Hematopoietic multipotent progenitor cell (in vitro differentiated cells): ENCODE measurements at places on chromosomes 7 and 10. TPM values are rescaled to one million over a fixed set of nuclear protein-coding genes. Genes with fewer than 3 reads are reported as not detected.
A peak's percentile ranks its signal among the peaks of the same experiment; 100 is the strongest.

GRCh38 chr10:77608281-77608680 lies 29.3 kb downstream of the KCNMA1 start:
- DNase-seq, result no peak

- DNase-seq, result no peak
Observed at GRCh38 chr10:98294270-98294627, 26.3 kb upstream of the LOXL4 start.

GRCh38 chr10:29132551-29133111 lies 156.2 kb upstream of the LYZL1 start:
- DNase-seq, result no peak

- DNase-seq, result no peak
Observed at GRCh38 chr10:62108759-62109586, 159.7 kb downstream of the RTKN2 start.

The CTNNA3 gene
- under 0.01 TPM for total RNA-seq

GRCh38 chr10:79593377-79593776 lies 17.4 kb upstream of the SFTPA1 start:
- DNase-seq, result no peak

DNA sequence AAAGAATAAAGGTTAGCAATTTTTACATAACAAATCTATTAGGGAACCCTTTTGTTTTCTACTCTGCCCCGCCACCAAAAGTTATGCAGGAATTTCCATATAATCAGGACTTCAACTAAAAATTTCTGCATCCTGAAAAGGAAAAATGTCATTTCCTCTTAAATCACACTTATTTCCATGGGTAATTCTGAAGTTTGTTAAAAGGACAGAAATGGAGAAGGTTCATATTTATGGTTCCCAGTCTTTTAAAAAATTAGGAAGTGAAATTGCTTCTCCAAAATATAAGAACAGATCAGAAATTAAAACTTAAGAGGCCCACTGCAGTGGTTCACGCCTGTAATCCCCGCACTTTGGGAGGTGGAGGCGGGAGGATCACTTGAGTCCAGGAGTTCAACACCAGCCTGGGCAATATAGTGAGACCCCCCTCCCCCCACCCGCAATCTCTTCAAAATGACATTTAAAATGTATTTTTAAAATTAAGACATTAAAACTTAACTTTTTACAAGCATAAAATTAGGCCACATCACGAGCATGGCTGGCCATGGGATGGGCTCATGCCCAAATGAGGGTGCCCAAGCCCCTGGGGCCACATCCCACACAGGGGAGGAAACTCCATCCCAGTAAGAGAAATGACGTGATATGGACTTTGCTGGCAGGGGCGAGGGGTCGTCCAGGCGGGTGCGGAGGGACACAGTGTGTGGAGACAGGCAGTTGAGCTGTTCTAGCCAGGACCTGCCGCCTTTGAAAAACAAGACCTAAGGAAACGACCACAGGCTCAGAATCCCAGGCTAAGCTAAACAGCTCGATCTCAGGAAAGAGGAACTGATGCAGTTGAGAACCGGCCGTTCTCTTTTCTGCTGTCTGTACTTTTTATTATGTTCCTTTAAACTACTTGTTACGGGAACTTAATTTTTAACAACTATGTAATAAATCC lies 51.3 kb upstream of the NFE2L3 start:
- no peak for DNase-seq

- peak; percentile 25 for DNase-seq
Observed at GRCh38 chr10:34638406-34639054, 176.6 kb downstream of the PARD3 start.

DNA sequence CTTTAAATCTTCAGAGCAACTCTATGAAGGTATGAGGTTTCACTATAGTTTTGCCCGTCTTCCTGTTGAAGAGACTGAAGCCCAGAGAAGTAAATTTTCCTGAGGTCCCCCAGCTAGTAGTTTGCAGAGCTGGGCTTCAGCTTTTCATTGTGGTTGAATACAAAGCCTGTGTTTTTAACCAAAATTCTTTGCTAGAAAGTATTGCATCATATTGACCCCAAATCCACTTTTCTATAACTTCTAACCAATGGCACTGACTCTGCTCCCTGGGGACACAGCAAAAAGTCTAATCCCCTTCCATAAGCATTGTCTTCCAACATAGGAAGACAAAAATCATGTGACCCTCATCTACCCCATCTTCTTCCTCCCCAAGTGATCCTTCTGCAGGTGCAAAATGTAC lies 93.0 kb downstream of the KCNMA1 start:
- DNase-seq, result no peak

- DNase-seq, result no peak
Observed at GRCh38 chr7:48365010-48365409, 193.8 kb downstream of the ABCA13 start.

The EFCAB10 gene
- total RNA-seq, result not detected

GRCh38 chr7:6158424-6159096 lies 113.9 kb downstream of the CYTH3 start:
- DNase-seq, result no peak

- peak; percentile 5 for DNase-seq
Observed at GRCh38 chr10:121291823-121292222, 306.4 kb downstream of the FGFR2 start.

- DNase-seq, result peak; percentile 59
Observed at GRCh38 chr10:50469778-50470193, 154.0 kb downstream of the SGMS1 start.
